COR-L47 (cell line): ENCODE measurements at places on chromosomes 7 and 10.

DNA sequence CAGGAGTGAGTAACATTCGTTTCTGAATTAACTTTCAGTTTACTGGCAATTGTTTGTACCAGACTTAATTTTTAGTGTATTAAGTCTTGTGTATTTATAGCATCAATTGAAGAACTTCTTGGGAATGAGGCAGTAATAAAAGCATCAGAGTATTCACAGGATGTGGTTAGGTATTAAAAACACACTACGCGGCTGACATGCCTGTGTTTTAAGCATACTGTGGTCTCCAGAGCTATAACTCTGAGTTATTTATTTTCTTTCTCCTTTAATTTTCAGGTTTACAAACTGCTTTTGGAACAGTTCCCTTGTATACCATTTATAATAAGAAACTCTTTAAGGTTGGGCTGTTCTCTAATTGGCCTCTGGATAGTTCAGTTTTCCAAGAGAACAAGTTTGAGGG is 626.1 kb upstream of the NRG3 start:
- no peak for DNase-seq

GRCh38 chr10:85671530-85671929 is 695.1 kb downstream of the GRID1 start:
- no peak for DNase-seq

DNA sequence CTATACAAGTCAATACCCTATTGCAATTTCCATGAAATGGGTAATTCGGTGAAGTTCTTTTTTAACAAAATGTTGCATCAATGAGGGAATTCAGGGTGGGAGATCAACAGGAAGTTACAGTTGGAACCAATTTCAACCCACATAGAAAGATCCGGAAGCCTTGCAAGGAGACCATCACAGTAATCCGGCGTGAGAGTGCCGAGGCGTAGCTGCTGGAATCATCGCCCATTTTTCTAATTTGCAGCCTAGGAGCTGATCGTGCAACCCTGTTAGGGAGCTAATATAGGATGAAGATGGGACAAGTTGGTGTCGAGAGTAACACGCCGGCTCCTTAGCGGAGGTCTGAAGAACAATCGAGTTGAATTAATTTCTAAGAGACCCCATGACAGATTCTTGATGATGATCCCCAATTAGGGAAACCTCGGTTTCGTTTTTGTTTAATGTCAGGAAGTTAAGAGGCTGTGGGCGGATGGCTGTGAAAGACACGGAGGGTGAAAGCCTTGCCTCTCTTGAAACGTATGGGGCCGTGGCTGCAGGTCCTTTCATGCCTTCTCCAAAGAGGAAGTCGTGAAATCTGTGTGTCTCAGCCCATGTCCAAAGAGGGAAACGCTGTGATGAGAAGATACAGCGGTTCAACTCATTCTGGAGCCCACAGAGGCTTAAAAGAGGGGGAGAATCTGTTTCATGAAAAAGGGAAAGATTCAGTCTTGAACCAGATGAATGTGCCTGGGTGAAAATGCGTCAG is 51.2 kb upstream of the CARD11 start:
- DNase-seq: no peak

DNA sequence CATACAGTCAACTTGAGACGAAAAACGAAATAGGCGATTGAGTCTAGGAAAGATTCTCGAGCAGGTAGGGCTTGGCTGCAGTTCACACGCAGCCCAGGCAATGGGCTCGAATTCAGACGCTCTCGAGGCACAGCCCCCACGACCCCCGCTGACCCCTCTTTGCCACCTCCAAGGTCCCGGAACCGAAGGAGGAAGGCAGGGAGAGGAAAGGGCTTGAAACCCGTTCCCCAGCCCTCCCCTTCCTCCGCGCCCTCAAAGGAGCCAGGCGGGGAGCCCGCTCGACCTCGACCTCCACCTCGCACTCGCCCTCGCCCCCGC is 441 bp downstream of the CCDC186 start:
- no peak for DNase-seq

DNA sequence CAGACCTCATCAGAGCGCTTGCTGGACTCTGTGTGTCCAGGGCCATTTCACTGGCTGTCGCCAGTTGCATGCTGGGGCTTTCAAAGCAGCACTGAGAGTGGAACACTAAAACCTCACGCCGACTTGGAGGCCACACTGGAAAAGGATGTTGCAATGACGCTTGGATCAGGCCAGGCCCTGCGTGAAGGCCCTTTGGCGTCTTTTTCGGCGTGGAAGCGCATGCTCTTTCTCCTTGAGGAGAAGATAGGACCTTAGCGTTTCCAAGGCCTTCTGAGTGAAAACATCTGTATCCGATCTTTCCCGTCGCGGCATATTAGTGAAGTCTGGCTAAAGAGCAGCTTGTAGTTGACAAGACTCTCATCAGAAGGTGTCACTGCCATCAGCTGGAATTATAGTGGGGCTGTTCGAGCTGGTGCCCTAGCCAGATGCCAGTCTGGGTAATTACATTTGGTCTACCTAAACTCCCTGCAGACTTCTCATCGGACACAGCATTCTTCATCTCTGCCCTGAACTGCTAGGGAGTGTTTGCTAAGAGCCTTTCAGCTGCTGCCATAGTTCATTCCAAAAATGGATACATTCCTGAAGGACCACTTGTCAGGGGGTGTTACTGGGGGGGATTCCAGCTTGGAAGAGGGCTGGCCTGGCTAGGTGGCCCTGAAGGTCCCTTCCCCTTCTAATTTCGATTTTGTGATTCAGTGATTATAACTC is 167.7 kb upstream of the TCF7L2 start:
- DNase-seq: no peak

DNA sequence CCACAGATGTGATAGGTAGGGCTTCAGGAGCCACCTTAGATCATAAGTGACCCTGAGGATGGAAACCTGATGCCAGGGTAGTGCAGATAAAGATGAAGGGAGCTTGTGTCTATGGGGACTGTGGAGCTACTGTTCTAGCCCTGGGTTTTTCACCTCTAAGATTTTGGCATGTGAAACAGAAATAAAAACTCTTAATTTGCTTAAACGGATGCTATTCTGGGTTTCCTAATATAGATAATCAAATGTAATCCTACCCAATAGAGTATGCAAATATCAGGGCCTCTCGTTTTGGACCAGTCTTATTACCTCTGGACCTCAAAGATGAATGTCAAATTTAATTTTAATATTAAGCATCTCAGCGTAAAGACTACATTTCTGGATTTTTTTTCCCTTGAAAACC is 49.3 kb downstream of the ABCB4 start:
- DNase-seq: no peak

GRCh38 chr7:70387217-70387616 is 744.7 kb upstream of the GALNT17 start:
- no peak for DNase-seq
